CD4-positive, alpha-beta T cell treated with Interleukin-6 at 100 ng/mL for 8 hours (primary cell): ENCODE measurements at places on chromosomes 16 and 17.

GRCh38 chr16:30528799-30529457, 2.6 kb upstream of the ZNF768 start:
- no peak for DNase-seq

DNA sequence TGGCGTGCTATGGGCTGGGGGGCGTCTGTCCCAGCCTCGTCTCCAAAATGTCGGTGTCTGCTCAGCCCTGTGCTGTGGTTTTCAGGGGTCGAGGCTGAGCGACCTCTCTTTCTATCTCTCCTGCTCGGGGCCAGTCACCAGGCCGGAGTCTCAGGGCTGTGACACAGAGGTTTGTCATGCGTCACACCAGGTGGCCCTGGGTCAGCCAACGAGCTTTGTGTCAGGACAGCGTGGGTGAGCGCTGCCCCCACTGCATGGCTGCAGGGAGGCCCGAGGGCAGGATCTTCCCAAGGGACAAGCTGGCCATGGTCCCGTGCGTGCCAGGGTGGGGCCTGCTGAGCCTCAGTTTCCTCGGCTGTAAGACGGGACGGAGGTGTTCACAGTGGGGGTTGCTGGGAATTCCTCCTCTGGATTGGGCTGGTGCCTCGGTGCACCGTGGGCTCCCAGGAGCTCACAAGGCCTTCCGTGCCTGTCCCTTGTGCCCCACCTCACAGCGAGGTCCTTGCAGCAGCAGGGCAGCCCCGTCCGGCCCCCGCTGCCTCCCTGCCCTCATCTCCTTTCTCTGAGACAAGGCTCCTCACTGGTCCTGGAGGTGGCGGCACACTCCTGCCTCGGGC, 50.5 kb downstream of the CBFA2T3 start:
- no peak for DNase-seq

- no peak for DNase-seq
Measured at GRCh38 chr17:65054602-65055001, 1.9 kb downstream of the GNA13 start.

GRCh38 chr17:42107597-42108576, 4.6 kb downstream of the DHX58 start:
- peak; percentile 88 for DNase-seq

DNA sequence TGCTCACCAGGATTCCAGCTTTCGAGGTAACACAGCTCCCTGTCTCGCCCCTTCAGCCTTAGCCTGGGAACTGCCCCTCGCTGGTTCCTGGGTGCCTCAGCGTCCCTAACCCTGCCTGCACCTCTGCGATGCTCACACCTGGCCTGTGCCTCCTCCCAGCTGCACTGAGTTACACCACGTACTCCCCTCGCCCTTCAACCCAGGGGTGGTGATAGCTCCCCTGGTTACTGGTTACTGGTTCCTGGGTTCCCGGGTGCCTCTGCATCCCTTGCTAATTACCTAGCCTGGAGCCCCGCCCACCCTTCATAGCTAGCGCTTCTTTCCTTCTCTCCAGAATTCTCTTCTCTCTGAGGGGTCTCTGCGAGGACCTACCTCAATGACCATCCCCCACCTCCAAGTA, 65.3 kb upstream of the PLCG2 start:
- no peak for DNase-seq

- no peak for DNase-seq
Measured at GRCh38 chr16:4159726-4160125, 43.5 kb upstream of the ADCY9 start.

DNA sequence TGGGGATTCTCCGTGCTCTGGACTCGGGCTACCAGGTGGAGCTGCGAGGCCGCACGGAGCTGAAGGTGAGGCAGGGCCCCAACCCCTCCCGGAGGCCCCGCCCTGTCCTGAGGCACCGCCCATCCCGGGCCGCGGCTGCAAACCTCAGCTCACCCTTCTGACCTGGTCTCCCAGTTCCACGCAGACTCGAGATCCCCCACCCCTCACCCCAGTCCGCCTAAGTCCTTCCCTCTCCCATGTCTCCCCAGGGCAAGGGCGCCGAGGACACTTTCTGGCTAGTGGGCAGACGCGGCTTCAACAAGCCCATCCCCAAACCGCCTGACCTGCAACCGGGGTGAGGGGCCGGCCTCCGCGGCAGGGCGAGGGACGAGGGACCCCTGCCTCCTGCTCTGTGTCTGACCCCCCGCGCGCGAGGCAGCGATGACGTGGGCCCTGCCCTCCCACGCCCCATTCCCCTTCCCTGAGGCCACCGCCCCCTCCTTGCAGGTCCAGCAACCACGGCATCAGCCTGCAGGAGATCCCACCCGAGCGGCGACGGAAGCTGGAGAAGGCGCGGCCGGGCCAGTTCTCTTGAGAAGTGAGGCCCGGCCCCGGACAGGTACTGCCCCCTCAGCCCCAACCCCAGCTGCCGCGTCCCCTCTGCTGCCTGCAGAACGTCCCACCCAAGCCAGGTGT, 13.7 kb downstream of the GUCY2D start:
- no peak for DNase-seq

DNA sequence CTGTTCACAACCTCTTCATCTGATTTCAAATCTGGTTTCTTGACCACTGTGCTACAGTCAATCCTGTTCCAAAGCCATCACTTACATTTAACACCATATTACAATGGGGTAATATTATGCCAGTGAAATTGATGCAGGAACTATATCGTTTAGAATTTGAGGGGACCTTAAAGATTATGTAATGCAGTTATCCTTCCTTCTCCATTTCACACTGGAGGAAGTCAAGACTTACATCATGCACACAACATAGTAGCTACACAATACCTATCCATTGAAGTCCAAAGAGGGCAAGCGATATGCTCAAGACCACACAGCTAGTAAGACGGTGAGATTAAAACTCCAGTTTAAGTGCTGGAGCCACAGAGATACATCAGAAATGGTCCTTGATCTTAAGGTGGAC, 16.8 kb downstream of the NOG start:
- DNase-seq = no peak

GRCh38 chr16:11976850-11977375, 379 bp downstream of the SNX29 start:
- DNase-seq = no peak

- DNase-seq = no peak
Measured at GRCh38 chr16:54444851-54445458, 158.4 kb upstream of the IRX3 start.

GRCh38 chr16:88770461-88771293, 14.3 kb downstream of the PIEZO1 start:
- no peak for DNase-seq

DNA sequence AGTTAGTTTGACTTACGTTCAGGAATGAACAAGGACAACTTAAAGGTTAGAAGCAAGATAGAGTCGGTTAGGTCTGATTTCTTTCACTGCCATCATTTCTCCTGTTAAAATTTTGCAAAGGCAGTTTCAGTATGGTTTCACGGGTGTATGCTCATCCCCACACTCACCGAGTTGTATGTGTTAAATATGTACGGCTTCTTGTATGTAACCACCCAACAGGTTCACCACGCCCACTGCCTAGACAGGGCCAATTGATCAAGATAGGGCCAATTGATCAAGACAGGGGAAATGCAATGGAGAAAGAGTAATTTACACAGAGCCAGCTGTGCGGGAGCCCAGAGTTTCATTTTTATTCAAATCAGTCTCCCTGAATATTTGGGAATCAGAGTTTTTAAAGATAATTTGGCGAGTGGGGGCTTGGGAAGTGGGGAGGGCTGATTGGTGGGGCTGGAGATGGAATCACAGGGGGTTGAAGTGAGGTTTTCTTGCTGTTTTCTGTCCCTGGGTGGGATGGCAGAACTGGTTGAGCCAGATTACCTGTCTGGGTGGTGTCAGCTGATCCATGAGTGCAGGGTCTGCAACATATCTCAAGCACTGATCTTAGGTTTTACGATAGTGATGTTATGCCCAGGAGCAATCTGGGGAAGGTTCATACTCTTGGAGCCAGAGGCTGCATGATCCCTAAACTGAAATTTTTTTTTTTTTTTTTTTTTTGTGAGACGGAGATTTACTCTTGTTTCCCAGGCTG, 62.4 kb upstream of the PLCG2 start:
- DNase-seq = peak; percentile 33

GRCh38 chr17:21467739-21468490, 91.8 kb downstream of the KCNJ12 start:
- no peak for DNase-seq

GRCh38 chr17:74455025-74455545, 11.3 kb upstream of the CD300A start:
- DNase-seq = no peak

DNA sequence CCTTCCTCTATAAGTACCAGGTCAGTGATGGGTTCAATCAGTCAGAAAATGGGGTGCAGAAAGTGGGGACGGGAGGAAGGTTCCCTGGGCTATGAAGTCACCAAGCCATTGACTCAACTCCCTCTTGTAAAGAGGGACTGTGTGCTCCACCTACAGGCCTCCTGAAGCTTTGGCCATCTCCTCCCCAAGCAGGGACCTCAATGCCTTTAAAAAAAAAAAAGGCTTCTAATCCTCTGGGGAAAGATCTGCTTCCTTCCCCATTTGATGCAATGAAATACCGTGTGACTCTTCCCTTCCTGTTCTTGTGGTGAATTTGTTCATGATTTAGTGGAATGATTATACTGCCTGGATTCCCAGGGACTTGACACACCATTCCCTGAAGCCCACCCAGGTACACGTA, 30.8 kb downstream of the VWA3A start:
- DNase-seq = no peak

- DNase-seq = no peak
Measured at GRCh38 chr17:78002166-78002565, 43.7 kb downstream of the TNRC6C start.

- no peak for DNase-seq
Measured at GRCh38 chr16:17555176-17555575, 84.4 kb upstream of the XYLT1 start.

DNA sequence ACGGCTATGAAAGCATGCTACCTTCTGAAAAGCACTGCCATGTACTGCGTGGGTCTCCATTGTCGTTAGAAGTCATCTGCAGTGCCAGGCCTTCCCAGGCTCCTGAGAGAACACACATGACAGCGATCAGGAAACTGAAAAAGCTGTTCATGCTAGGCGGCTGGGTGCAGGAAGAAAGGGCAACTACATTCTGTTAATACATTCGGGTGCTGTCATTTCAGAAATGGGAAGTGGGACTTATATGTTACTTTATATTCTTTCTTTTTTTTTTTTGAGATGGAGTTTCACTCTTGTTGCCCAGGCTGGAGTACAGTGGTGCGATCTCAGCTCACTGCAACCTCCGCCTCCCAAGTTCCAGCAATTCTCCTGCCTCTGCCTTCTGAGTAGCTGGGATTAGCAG, 19.9 kb downstream of the CFAP20 start:
- no peak for DNase-seq

- DNase-seq = no peak
Measured at GRCh38 chr17:920190-920589, 59.4 kb downstream of the NXN start.

DNA sequence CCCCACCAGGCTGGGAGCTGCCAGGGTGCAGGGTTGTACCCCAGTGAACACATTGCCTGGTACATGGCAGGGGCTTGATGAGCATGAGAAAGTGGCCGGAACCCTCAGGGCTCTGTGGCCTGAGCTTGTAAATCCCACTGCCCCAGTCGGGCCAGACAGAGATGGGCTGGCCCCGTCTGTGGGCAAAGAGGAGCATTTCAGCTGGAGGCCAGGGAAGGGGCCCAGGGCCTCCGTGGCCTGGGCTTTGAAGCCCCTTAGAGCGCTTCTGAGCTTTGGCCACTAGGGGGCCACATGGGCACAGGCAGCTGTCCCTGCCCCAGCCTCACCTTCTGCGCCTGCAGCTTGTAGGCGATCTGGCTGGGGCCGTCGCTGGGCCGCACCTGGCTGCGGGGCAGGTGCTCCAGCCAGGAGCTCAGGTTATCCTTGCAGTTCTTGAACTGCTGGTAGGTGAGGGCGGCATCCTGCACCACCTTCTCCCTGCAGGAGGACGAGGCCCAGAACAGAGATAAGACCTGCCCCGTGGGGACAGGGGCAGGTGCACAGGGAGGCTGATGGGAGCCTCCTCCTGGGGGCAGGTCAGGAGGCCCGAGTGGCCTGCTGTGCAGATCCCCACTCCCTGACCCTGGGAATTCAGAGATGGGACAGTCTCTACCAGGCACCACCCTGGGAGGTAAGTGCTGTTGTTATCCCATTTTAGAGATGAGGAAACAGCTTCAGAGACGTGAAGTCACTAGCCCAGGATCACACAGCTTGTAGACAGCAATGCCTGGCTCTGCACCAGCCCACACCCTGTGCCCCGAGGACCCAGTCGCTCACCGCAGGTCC, 12.8 kb downstream of the EVPL start:
- DNase-seq = peak; percentile 81
